ENCODE measurements at places on chromosomes 2 and 18. TPM values are rescaled to one million over a fixed set of nuclear protein-coding genes. Genes with fewer than 3 reads are reported as not detected.
A peak's percentile ranks its signal among the peaks of the same experiment; 100 is the strongest.

GRCh38 chr18:54284981-54285785 lies 15.9 kb downstream of the POLI start:
- peak; percentile 63 for DNase-seq

The TRIB2 gene
- 73.2 TPM for total RNA-seq

The ALPG gene
- not detected for total RNA-seq

DNA sequence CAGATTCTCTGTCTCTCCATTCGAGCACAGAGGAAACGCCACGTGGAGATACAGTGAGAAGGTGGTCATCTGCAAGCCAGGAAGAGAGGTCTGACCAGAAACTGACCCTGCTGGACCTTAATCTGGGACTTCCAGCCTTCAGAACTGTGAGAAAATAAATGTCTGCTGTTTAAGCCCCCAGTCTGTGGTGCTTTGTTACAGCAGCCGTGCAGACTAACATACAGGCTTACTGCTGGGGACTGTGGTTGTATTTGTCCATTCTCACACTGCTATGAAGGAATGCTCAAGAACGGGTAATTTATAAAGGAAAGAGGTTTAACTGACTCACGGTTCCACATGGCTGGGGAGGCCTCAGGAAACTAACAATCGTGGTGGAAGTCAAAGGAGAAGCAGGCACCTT lies 432.7 kb downstream of the IRS1 start:
- no peak for DNase-seq

- no peak for DNase-seq
Measured at GRCh38 chr2:105365206-105365605, 27.9 kb downstream of the C2orf49 start.

DNA sequence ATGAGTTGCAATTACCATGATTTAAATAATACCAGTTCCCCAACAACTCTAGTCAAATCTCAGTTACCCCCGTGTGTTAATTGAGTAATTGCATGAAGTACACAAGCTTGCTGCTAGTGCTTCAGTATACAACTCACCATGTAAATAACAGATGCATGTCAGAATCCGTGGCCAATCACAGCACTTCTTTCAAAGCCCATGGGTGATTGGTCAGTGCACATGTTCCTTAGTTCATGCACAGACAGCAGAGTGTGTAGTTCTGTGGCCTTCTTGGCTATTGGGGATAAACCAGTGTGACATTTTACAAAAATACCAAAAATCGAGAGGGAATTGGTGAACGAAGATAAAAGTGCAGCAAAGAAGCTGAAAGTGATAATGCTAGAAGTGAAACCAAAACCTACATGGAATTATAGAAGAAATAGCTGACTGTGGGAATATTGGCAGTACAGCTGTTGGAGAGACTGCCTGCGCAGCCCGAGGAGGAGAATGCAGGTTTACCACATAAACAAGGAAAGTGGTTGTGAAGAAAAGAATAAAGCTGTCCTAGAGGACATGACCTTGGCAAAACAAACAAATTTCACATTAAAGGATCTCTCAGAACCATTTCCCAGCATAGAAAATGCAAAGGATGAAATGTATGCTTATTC lies 59.4 kb downstream of the NEDD4L start:
- no peak for DNase-seq

- peak; percentile 48 for DNase-seq
Measured at GRCh38 chr2:42050010-42050702, 2.3 kb downstream of the PKDCC start.

- peak; percentile 66 for DNase-seq
Measured at GRCh38 chr2:233152541-233152940, 92.4 kb downstream of the INPP5D start.

GRCh38 chr2:152638056-152638455 lies 79.2 kb downstream of the PRPF40A start:
- DNase-seq = peak; percentile 25

DNA sequence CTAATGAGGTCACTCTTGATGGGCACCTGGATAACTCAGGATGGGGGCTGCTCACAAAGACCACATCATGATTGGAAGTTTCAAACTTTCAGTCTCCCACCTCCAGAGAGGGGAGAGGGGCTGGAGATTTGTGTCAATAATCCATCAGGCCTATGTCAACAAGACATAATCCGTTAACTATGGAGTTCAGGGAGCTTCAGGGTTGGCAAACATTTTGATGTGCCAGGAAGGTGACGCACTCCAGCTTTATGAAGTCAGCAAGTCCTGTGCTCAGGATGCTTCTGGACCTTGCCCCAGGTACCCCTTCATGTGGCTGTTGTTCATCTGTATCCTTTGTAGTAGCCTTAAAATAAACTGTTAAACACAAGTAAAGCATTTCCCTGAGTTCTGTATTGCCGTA lies 19.0 kb downstream of the SKA1 start:
- no peak for DNase-seq

The GALNT13 gene
- total RNA-seq = 1.4 TPM

GRCh38 chr2:17878281-17879136 lies at the start of gene KCNS3:
KCNS3 (plus strand) TSS chr2:17878667; CDS start chr2:17931009, 52,342 bp downstream.
- peak; percentile 37 for DNase-seq

The TTC21B gene
- 30.1 TPM for total RNA-seq

DNA sequence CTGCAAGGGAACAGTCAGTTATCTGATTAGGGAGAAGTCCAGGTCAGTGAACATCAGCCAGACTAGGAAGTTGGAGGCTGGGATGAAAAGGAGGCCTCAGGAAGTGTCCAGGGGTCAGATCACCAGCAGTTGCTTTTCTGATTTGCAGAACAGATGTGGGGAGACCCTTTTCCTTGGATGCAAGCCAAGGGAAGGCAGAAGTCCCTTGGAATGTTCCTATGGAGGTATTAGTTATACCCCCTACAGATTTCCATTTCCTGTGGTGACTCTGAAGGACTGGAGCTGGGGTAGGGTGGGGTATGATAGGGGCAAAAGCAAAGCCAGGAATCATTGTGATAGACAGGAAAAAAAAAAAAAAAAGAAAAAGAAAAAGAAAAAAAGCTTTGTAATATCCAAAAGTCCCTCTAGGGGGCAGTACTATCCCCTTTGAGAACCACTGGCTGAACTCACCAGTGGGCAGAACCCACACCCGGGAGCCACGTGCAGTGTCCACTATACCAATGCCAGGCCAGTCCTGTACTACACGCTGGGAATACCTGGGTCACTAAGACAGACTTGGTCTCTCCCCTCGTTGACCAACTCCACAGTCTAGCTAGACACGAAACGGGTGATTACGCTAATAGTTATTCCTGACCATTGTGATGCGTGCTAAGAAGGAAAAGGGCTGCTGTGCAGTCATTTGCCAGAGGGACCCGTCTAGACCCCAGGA lies 7.4 kb downstream of the DYSF start:
- no peak for DNase-seq

GRCh38 chr2:98896416-98896815 lies 39.6 kb downstream of the CRACDL start:
- no peak for DNase-seq

The GPAT2 gene
- 1.5 TPM for total RNA-seq

The ASXL3 gene
- 8.0 TPM for total RNA-seq

GRCh38 chr2:39109537-39109936 lies 11.3 kb downstream of the SOS1 start:
- no peak for DNase-seq

DNA sequence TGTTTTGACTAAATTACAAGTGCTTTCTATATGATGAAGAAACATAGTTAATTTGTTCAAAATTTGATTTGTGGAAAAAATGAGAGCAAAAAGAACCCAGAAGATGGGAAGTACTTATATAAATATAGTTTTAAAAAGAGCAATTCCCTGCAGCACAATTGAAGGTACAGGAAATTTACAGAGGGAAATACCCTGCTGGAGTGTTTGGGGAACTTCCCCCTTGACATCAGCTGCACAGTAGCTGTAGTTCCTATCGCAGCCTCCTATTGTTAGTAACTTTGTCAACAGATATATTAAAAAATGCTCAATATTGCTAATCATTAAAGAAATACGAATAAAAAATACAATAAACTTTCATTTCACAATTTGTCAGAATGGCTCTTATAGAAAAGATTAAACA lies 1118.8 kb upstream of the ZEB2 start:
- no peak for DNase-seq

GRCh38 chr2:206211657-206212255 lies 52.1 kb downstream of the EEF1B2 start:
- DNase-seq = peak; percentile 63

DNA sequence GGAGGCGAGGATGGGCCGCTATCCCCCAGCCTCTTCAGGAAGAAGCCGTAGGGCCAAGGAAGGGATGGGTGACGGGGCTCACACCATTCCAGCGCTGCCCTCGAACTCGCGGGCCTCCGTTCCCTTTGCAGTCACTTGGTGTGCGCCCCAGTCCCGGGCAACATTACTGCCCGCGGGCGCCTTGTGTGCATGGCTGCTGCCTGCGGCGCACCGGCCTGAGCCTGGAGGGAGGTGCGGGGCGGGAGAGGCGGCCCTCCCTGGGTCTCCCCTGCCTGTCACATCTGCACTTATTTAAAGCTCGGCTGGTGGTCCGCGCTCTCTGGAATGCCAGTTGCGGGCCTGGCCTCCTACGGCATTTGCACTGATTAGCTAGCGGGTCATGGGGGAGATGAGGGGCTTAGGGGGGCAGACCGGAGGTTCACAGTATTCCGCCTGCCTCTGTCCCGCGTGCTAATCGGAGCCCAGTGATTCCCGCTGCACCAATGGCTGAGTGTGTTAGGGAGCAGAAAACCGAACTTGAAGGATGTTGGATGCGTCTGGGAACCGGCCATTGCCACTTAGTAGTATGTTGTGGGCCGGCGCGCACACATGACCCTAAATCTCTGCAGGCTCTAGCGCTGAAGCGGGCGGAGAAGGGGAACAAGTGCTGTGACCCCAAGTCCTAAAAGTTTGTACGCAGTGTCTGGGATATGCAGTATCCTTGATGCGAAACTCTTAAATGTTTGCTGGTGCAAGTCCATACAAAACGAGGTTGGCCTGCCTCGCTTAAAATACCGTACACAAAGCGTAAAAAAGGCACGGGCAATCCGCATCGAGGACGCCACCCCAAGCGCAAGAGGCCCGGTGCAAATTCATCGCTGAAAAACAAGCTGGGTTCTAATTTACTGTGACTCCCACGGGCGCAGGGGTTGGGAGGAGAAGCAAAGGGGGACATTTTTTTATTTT lies 161.2 kb upstream of the SIX2 start:
- no peak for DNase-seq

The CREG2 gene
- total RNA-seq = 4.3 TPM

All from cardiac muscle cell (in vitro differentiated cells and primary cell).